WTC11 (cell line): ENCODE measurements at places on chromosomes 13 and 19. TPM values are rescaled to one million over a fixed set of nuclear protein-coding genes. Genes with fewer than 3 reads are reported as not detected.

DNA sequence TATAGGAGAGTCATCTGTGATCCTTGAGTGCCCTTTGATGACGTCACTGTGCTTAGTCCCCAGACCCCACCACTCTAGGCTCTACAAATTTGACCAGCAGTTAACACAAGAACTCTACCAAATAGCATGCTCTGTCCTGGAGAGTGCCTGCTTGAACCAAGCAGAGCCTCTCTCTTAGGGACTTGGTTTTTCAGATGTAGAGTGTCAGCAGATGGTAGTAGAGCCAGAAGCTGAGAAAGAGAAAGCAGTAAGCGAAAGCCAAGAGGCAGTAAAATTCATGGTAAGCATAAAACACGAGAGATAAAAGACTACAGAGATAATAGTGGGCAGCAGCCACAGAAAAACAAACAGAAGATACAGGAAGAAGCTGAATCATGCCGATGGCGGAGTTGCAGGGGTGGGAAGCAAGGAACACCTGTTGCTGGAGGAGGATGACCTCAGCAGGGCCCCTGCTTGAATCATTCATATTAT lies 193.3 kb downstream of the SLC7A1 start:
- DNase-seq = no peak

DNA sequence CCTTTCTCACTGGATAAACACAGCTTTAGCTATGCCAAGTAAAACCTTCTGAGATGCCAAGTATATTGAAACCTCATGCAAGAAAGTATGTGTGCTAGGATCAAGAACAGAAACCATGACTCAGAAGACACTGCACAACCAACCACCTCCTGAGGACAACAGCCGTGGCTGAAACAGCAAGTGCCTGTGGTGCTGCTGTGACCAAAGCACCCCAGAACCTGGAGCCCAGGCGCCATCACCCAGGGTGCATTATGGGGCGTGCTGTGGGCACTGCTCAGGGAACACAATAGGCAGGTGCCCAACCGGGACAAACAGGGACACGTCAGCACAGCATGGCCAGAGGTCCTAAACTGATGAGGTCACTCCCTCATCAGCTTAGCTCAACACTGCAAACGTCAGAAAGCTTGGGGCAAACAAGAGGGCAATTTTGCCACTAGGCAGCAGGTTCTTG lies 101.3 kb upstream of the SLC15A1 start:
- DNase-seq = no peak

GRCh38 chr19:41297628-41298347 lies 12.2 kb upstream of the CCDC97 start:
- DNase-seq = no peak

Gene PRDX2
- total RNA-seq = 378 to 447 TPM (median 447 TPM) in 3 replicates

GRCh38 chr13:40776232-40776631 lies 5.2 kb upstream of the MRPS31 start:
- no peak for DNase-seq

DNA sequence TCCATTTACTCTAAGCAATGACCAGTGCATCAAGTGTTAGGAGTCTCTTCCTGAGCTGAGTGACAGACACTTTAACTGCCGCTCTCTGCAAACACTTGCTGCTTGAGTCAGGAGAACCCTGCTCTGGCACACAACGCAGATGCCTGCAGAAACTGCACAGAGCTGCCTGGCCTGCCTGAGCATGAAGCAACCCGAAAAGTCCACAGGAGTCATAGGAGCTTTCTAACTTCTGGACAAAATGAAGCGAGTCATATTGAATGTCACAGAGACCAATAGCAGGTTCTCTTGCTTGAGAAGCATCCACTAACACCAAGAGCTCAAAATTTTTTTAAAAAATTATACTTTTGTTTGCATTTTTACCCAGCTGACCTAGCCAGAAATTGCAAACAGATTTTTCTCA lies 232.4 kb downstream of the LHFPL6 start:
- DNase-seq = no peak

Gene HIPK4
- total RNA-seq = 0.21 to 0.31 TPM (median 0.25 TPM) in 3 replicates

DNA sequence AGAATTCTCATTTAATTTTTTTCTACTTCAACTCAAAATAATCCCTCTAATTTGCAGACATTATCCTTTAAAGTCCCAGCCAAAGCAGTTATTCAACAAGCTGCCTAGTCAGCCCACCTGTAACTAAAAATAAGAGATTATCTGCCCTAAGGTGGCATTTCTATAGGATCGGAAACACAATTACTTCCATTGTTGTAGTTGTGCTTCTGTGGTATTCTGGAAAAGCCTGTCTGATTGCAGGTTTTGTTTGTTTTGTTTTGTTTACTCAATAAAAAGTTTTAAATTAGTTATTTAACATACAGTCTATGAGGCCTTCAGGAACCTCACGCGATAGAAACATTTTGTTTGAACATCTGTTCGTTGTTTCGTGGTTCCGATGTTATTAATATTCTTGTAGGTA lies 101.0 kb downstream of the ZIC5 start:
- DNase-seq = no peak

Gene TPTE2
- not detected in 3 replicates for total RNA-seq

Gene NDUFS7
- total RNA-seq = 136 to 149 TPM (median 139 TPM) in 3 replicates

DNA sequence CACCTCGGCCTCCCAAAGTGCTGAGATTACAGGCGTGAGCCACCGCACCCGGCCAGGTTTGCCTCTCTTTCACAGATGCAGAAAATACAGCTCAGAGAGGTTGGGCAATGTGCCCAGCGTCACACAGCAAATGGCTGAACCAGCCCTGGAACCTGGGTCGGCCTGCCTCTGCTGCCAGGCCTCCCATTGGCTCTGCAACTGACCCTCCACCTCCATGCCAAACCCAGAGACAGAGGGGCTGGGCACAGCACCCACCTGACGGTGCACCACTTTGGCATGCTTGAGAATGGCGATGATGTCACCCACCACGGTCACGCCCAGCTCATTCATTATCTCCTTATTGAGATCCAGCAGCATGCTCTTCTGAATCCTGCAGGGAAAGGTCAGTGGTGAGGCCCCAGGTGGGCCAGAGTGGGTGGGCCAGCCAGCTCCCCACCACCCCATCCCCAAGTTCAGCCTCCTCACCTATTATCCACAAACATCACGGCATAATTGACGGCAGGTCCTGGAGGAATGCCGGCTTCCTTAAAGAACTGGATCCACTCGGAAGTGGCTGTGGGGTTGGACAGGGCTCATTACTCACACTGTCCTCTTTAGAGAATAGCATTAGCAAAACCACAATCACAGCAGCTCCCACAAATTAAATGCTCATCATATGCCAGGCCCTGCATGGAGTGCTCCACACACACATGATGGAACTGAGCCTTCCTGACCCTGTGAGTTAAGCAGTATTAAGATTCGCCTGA lies 12.2 kb downstream of the C19orf47 start:
- DNase-seq = no peak
